ENCODE measurements at places on chromosomes 12 and 14. TPM values are rescaled to one million over a fixed set of nuclear protein-coding genes. Genes with fewer than 3 reads are reported as not detected.

The LPCAT3 gene
- 23.8 TPM for total RNA-seq

The MMP14 gene
- total RNA-seq: 1.8 TPM

The TMEM106C gene
- 168 TPM for total RNA-seq

The ARHGAP9 gene
- total RNA-seq: 154 TPM

The PTCSC3 gene
- total RNA-seq: not detected

The CDC42BPB gene
- 2.0 TPM for total RNA-seq

The CHST11 gene
- total RNA-seq: 19.1 TPM

The ARID4A gene
- 19.8 TPM for total RNA-seq

The TXNDC16 gene
- total RNA-seq: 8.1 TPM

GRCh38 chr12:7989827-7990491 is 42.6 kb upstream of the FOXJ2 start:
- no peaks in the 10 kb centered on the region for H3K27me3 ChIP-seq
- peaks cover 22% of the 10 kb centered on the region for H3K4me1 ChIP-seq
- peak; percentile 73 for DNase-seq
- no peaks in the 10 kb centered on the region for H3K36me3 ChIP-seq

DNA sequence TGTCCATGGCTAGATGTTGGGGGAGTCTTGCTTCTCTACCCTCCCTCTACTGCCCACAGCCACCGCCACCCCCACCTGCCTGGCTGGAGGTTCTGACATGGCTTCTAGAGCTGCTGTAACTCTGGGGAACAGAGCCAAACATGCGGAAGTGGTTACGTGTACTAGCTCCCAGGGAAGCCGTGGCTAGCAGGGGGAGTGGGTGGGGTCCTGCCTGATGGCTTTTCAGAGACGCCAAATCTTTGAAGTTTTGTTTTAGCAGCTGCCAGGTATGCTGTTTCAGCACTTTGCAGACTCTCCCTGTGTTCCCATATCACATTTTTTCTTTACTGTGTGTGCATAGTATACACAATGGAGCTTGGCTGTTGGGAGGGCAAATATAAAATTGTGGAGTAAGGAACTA is 150.3 kb downstream of the TGFB3 start:
- peak; percentile 15 for DNase-seq
- peaks cover 9% of the 10 kb centered on the region for H3K36me3 ChIP-seq
- H3K27me3 ChIP-seq: no peaks in the 10 kb centered on the region
- peaks cover 7% of the 10 kb centered on the region for H3K4me1 ChIP-seq
- no peak overlapping the region for H3K4me3 ChIP-seq
- no peak overlapping the region for H3K27ac ChIP-seq

- no peaks in the 10 kb centered on the region for H3K4me1 ChIP-seq
- no peak overlapping the region for H3K27ac ChIP-seq
- no peaks in the 10 kb centered on the region for H3K27me3 ChIP-seq
- H3K4me3 ChIP-seq: no peak overlapping the region
Measured at GRCh38 chr14:61080591-61081010, 99.6 kb downstream of the SLC38A6 start.

DNA sequence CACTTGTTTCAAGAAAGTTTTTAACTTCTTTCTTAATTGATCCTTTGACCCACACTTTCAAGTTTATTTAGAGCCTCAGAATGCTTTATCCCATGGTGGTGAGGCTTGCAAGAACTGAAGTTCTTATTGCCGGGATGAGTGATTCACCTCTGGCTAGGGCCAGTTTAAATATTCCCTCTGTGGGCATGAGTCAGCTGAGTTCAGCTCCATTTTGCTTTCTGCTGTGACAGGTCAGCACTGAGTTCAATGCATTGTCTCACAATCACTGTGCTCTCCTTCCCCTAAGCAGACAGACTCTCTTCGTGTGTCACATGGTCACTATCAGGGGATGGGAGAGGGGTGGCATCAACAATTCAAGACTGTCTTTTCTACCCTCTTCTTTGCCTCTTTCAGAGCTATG is 514.6 kb upstream of the FBXO33 start:
- DNase-seq: no peak
- H3K4me1 ChIP-seq: no peaks in the 10 kb centered on the region
- no peaks in the 10 kb centered on the region for H3K27me3 ChIP-seq
- H3K4me3 ChIP-seq: no peak overlapping the region

DNA sequence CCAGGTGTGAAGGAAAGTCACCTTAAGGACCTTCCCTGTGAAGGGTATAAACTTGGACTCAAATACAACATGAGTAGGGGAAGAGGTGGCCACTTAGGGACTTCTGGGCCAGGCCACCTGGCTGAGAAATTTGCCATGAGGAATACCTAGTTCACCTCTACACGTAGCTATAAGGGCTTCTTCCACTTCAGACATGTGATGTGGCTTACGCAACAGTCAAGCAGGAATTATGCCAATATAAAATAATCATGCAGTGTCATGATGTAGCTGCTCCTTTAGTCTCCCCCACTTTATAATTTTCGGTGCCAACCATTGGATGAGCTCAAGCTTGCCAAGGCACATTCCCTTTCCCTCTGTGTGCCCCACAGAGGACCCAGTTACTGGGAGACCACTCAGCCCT is 166.6 kb upstream of the BCL2L14 start:
- no peaks in the 10 kb centered on the region for H3K27me3 ChIP-seq
- H3K36me3 ChIP-seq: peaks cover 9% of the 10 kb centered on the region
- H3K4me3 ChIP-seq: no peak overlapping the region
- H3K4me1 ChIP-seq: peaks cover 29% of the 10 kb centered on the region
- DNase-seq: no peak

DNA sequence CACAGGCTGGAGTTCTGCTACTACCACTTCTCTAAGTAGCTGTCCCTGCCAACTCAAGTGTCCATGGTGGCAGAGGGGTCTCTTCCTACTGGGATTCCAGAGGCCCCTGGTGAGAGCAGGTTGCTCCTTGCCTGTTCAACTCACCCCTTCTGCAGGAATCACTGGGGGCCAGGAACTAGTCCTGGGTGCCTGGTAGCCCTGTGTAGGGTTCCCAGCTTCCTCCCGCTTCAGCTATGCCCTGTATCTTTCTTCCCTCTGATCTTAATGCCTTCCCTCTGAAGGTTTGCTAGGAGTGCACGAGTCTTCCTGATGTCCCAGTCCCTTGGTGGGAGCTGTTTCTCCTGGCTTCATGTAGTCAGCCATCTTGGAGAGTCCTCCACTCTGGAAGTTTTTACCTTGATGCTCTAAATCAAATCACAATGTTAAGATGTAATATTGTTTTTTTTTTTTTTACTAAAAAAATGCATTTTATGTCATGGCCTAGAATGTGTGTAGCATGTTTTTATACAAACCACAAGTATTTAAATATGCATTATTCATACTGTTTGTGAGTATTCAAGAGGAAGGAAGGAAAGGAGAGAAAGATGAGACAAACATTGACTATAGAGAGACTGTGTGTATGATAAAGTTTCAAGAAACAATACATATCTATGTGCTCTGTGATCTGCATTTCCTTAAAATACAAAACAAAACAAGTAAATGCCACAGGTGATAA is 54.7 kb downstream of the FRS2 start:
- peaks cover 26% of the 10 kb centered on the region for H3K4me1 ChIP-seq
- no peak for DNase-seq
- H3K4me3 ChIP-seq: no peak overlapping the region
- no peaks in the 10 kb centered on the region for H3K27me3 ChIP-seq
- H3K27ac ChIP-seq: no peak overlapping the region

GRCh38 chr14:68621400-68622365 is 171.2 kb downstream of the ZFP36L1 start:
- H3K4me3 ChIP-seq: no peak overlapping the region
- no peaks in the 10 kb centered on the region for H3K27me3 ChIP-seq
- H3K4me1 ChIP-seq: peaks cover 8% of the 10 kb centered on the region
- peaks cover 8% of the 10 kb centered on the region for H3K36me3 ChIP-seq
- no peak for DNase-seq
- H3K27ac ChIP-seq: no peak overlapping the region

DNA sequence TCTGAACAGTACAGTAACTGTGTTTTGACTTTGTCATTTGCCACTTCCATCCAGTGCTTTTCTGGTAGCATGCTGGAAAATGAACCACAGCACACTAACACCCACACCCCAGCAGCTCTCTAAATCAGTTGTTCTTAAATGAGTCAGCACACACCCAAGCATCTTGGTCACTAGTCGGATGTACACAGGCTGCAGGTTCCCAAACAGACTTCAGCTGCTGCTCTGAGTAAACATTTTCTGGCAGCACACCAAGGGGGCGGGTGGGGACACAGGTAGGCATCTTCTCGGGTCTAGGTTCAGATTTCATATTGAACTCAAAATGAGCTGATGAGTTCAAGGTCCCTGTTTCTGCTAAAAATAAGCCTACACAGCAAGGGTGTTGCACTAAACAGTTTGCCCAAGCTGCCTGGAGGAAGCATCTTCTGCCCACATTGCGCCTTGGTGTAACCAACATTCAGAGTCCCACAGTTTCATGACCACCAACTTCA is 39.8 kb downstream of the IFNG start:
- peak; percentile 70 for DNase-seq
- peaks cover 26% of the 10 kb centered on the region for H3K4me1 ChIP-seq
- H3K27me3 ChIP-seq: no peaks in the 10 kb centered on the region
- peaks cover 6% of the 10 kb centered on the region for H3K36me3 ChIP-seq
- H3K4me3 ChIP-seq: no peak overlapping the region

DNA sequence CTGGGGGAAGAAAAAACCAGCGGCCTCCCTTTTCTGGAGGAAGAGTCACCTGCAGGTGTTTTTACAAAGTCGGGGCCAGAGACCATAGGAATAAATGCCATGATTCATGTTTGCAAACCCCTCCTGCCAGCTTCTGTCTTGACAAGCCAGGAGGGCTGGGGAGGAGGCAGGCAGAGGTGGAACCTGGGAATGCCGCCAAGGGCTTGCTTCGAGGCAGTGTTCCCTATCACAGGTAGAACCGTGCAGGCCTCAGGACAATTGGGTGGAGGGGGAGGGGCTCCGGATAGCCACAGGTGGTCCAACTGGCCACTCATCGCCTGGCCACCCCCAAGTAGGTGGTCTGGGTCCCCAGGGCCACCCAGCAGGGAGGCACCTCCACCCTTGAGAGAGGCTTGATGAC is 14.2 kb upstream of the DLK1 start:
- H3K4me3 ChIP-seq: no peak overlapping the region
- H3K27me3 ChIP-seq: peaks cover 27% of the 10 kb centered on the region
- no peaks in the 10 kb centered on the region for H3K4me1 ChIP-seq
- no peak for DNase-seq
- no peak overlapping the region for H3K27ac ChIP-seq
- H3K36me3 ChIP-seq: no peaks in the 10 kb centered on the region

GRCh38 chr12:88111074-88111652 is 30.7 kb downstream of the CEP290 start:
- H3K27ac ChIP-seq: no peak overlapping the region
- H3K27me3 ChIP-seq: no peaks in the 10 kb centered on the region
- H3K4me3 ChIP-seq: no peak overlapping the region
- no peak for DNase-seq
- peaks cover 15% of the 10 kb centered on the region for H3K36me3 ChIP-seq
- H3K4me1 ChIP-seq: peaks cover 4% of the 10 kb centered on the region

DNA sequence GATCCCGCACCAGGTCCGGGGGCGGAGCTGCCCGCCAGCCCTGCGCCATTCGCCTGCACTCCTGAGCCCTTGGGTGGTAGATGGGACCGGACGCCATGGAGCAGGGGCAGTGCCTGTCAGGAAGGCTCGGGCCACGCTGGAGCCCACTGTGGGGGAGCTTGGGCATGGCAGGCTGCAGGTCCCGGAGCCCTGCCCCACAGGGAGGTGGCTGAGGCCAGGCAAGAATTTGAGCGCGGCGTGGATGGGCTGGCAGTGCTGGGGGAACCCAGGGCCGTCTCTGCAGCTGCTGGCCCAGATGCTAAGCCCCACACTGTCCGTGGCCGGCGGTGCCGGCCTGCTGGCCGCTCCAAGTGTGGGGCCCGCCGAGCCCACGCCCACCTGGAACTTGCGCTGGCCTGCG is 260.0 kb downstream of the NPAS3 start:
- no peak overlapping the region for H3K4me3 ChIP-seq
- no peak for DNase-seq
- no peaks in the 10 kb centered on the region for H3K36me3 ChIP-seq
- H3K27ac ChIP-seq: no peak overlapping the region

DNA sequence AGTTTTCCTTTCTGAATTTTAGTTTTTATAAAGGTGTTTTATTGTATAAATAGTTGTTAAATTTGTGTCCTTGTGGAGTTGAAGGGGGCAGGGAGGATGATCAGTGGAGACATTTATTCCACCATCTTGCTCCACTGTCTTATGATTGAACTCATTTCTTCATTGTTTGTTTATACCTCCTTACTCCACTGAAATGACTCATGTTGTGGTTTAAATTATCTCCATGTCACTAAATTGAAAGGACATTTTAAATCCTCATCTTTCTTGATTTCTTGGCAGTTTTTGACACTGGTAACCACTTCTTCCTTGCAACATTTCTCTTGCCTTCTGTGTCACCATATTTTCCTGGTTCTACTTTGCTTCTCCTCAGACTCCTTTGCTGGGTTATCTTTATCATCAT is 23.6 kb upstream of the FERMT2 start:
- no peak overlapping the region for H3K27ac ChIP-seq
- no peak overlapping the region for H3K4me3 ChIP-seq
- no peak for DNase-seq

DNA sequence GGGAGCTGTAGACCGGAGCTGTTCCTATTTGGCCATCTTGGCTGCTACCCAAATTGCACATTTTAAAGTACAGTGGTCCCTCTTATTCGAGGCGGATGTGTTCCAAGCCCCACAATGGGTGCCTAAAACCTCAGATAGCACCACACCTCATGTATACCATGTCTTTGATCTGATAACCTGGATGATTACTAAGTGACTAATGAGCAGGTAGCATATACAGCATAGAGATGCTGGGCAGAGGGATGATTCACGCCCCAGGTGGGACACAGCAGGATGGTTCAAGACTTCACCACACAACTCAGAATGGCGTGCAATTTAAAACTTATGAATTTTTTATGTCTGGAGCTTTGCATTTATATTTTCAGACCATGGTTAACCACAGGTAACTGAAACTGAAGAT is 255.0 kb downstream of the AKAP6 start:
- no peak overlapping the region for H3K27ac ChIP-seq
- H3K36me3 ChIP-seq: no peaks in the 10 kb centered on the region
- no peaks in the 10 kb centered on the region for H3K27me3 ChIP-seq
- no peak for DNase-seq
- no peak overlapping the region for H3K4me3 ChIP-seq

- peaks cover 3% of the 10 kb centered on the region for H3K36me3 ChIP-seq
- no peak overlapping the region for H3K4me3 ChIP-seq
- H3K27ac ChIP-seq: no peak overlapping the region
- H3K4me1 ChIP-seq: no peaks in the 10 kb centered on the region
- H3K27me3 ChIP-seq: no peaks in the 10 kb centered on the region
- no peak for DNase-seq
Measured at GRCh38 chr12:107411792-107412535, 273.6 kb upstream of the PWP1 start.

DNA sequence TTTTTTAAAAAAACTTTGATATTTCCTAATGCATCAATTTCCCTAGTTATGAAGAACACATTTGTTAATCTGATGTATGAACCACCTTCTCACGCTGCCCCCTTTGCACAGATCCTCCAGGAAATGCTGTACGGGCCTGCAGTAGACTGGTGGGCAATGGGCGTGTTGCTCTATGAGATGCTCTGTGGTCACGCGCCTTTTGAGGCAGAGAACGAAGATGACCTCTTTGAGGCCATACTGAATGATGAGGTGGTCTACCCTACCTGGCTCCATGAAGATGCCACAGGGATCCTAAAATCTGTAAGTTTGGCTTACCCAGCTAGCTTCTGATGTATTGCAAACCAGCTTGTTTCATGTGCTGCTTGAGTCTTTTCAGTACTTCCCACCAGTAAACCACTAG is 165.0 kb upstream of the HIF1A start:
- peaks cover 83% of the 10 kb centered on the region for H3K36me3 ChIP-seq
- H3K27ac ChIP-seq: peak overlapping the region; percentile 80
- no peak overlapping the region for H3K4me3 ChIP-seq
- H3K27me3 ChIP-seq: no peaks in the 10 kb centered on the region
- peaks cover 92% of the 10 kb centered on the region for H3K4me1 ChIP-seq
